HFFc6 (cell line): ENCODE measurements at places on chromosomes 4 and X. TPM values are rescaled to one million over a fixed set of nuclear protein-coding genes. Genes with fewer than 3 reads are reported as not detected.

Gene TEC
- total RNA-seq: not detected in 3 replicates

Gene GABRE
- 0.46 to 2.8 TPM (median 1.8 TPM) in 3 replicates for total RNA-seq

Gene EPHA5
- total RNA-seq: not detected in 3 replicates

Gene GLUD2
- total RNA-seq: 0.25 to 0.45 TPM (median 0.40 TPM) in 3 replicates

Gene TLR6
- 0.85 to 1.8 TPM (median 1.5 TPM) in 3 replicates for total RNA-seq

Gene SERPINA7
- total RNA-seq: not detected in 3 replicates

Gene RNF212
- not detected in 3 replicates for total RNA-seq

Gene GAK
- 63.7 to 69.4 TPM (median 67.7 TPM) in 3 replicates for total RNA-seq

Gene BEX5
- not detected in 3 replicates for total RNA-seq

Gene AR
- total RNA-seq: 11.0 to 16.8 TPM (median 12.1 TPM) in 3 replicates

Gene PABPC1L2A
- not detected in 3 replicates for total RNA-seq

GRCh38 chrX:106606571-106606970, 5.2 kb upstream of the RADX start:
- no peak for DNase-seq

- DNase-seq: no peak
Measured at GRCh38 chr4:148881860-148882643, 439.8 kb upstream of the NR3C2 start.

- DNase-seq: no peak
Measured at GRCh38 chr4:172751550-172751949, 417.1 kb upstream of the GALNT7 start.

GRCh38 chr4:155037031-155037430, 171.4 kb upstream of the NPY2R start:
- DNase-seq: no peak

GRCh38 chrX:55484948-55485347, 4.7 kb downstream of the USP51 start:
- no peak for DNase-seq

DNA sequence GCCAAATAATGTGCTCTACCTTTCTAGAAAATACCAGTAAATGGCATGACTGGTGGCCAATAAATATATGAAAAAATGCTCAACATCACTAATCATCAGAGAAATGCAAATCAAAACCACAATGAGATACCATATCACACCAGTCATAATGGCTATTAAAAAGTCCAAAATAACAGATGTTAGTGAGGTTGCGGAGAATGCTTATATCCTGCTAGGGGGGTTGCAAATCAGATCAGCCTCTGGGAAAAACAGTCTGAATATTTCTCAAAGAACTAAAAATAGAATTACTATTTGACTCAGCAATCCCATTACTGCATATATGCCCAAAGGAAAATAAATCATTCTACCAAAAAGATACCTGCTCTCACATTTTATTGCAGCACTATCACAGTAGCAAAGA, 115.1 kb downstream of the RASGEF1B start:
- no peak for DNase-seq

DNA sequence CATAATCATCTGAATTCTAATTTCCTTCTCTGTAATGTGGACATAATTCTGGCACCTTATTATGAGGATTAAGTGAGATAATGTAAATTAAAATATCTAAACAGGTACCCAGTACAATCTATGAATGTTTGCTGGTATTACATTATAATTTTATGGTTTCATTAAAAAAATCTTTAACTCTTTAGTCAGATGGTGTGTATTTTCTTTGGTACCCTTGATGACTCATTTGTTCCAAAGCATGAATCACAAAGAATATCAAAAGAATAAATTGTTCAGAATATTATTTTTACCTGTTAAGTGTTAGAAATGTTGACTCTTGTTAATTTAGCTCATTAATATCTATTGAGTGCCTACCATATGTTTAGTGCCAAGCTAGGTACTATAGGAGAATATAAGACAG, 74.3 kb downstream of the SNX25 start:
- DNase-seq: peak; percentile 49

- no peak for DNase-seq
Measured at GRCh38 chrX:108640817-108641216, 95.5 kb downstream of the IRS4 start.

DNA sequence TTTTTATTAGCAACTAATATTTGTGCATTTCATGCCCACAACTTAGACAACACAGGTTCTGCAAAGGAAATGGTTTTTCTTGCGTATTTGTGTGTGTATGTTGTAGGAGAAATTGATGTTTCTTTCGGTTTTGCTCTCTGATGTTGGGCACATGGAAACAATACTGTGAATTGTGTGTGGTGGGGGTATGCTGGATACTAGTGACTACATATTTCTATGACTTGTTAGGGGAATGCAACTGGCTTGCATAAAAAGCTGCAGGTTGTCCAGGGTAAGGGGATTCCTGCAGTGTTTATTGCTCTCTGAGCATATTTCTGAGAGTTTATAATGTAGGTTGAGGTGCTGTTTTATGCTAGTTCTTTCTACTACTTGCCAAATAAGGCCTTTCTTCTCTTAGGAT, 11.6 kb downstream of the DLG3 start:
- DNase-seq: no peak

DNA sequence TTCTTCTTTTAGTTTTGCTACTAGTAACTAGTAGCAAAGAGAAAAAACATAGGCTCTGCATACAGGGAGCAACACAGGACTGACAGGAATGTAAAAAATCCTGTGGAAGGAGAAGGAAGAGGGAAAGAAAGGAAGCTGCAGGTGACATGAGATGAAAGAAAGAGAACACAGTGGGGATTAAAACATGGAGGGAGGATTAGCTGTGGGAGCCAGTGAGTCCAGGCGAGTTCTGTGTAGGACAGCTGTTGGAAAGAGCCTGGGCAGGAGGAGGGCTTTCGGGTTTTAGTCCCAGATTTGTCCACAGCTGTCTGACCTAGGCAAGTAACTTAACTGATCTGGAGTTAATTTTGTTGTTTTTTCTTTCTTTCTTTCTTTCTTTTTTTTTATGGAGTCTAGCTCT, 21.6 kb downstream of the CCNG2 start:
- no peak for DNase-seq

GRCh38 chr4:151567056-151567455, 158.1 kb downstream of the FHIP1A start:
- no peak for DNase-seq

GRCh38 chrX:137215467-137215866, 181.7 kb upstream of the GPR101 start:
- DNase-seq: no peak

- peak; percentile 37 for DNase-seq
Measured at GRCh38 chr4:152515678-152516077, 20.2 kb downstream of the FBXW7 start.

DNA sequence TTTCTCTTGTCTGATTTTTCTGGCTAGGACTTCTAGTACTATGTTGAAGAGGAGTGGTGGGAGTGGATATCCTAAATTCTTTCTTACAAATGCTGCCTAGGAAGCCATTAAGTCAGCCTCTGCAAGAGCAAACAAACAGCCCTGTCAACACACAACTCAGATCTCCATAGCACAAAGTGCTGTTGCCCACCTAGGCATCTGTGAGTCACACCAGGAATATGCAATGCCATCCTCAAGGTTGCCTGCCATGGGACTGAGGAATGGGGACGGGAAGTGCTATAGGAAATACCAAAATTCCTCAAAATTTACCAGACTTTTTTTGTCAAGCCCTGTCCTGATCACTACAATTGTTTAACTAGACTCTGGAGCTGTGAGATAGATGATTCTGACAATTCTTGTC, 466.9 kb downstream of the FSTL5 start:
- no peak for DNase-seq

GRCh38 chr4:138665851-138666250, 349.7 kb upstream of the NOCT start:
- no peak for DNase-seq

GRCh38 chrX:50805276-50805675, 8.7 kb downstream of the SHROOM4 start:
- no peak for DNase-seq

DNA sequence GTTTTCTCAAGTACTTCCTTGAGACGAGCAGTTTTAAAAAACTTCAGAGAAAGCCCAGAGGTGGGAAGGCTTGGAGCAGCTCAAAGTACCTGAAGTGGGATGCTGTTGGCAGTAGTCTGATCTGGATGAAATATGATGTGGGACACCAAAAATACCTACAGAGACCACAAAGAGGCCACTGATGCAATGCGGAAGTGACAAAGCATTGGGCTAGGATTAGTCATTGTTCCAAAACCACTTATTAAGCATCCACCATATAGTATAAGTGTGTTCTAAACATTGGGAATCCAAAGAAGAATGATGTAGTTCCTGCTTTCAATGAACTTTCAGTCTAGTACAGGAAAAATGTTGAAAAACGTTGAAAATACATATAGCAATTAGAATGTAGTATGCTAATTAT, 386.1 kb upstream of the CNKSR2 start:
- DNase-seq: no peak
